ENCODE measurements at places on chromosomes 13 and 19.

DNA sequence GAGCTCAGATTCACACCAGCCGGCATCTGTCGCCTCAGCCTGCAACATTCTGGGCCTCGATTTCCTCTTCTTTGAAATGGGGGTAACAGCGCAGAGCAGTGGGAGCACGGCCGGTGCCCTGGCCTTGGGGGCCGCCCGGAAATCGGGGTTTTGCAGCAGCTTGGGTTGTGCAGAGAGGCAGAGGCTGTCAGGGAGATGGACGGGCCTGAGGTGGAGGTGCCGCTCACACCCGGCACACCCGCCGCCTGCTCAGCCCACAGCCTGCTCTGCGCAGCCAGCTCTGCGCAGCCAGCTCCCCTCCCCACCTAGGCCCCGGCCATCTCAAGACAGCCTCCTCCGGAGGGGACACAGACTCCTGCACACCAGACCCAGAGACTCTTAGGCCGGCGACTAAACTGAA, 10.6 kb downstream of the KLF2 start:
- no peak for DNase-seq

DNA sequence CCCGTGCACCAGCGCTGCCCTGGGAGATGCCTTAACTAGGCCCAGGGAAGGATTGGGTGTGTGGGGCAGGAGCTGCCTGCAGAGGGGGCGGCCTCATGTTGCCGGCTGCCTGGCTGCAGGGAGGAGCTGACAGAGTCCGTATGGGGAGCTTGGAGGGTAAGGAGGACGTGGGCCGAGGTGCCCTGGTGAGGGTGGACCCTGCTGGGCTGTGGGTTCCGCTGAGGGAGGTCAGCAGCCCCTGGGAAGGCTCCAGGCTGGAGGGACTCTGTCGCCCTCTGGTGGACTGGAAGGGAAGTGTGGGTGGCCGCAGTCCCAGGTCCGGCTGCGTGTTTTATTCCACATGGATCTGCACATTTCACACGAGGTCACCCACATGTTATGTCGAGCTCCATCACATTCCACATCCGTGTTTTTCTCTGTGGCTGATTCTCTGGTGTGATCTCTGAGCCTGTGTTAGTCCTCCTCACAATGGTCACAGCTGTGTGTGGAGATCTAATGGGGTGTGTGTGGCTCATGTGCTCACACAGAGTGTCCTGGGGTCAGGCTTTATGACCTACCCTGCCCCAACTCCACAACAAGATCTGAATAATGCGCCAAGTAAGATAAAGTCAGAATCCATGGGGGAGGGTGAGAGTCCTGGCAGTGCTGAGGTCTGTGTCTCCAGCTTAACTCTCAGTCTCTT, 1.8 kb upstream of the CEACAM8 start:
- no peak for DNase-seq

- DNase-seq: no peak
Measured at GRCh38 chr13:85255978-85256377, 543.2 kb downstream of the SLITRK6 start.

- no peak for DNase-seq
Measured at GRCh38 chr13:113106711-113107351, 1.2 kb downstream of the F7 start.

GRCh38 chr13:27374126-27374613, 50.2 kb upstream of the GTF3A start:
- no peak for DNase-seq

DNA sequence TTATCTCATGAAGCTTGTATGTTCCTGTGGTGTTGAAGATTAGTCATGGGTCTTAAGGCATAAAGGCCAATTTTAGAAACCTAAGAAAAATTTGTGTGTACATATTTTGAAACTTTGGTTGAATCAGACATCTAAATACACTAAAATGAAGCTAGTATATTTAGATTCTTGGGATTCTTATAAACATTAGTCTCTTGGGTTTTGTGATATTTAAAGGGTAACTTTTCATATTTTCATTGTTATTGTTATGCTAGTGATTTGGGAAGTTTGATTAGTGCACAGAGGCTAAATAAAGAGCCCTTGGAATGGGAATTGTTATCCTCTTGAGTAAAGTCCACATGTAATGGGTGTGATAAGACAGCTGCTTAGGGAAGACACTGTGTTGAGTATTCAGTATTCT, 24.5 kb downstream of the UBA2 start:
- DNase-seq: no peak

GRCh38 chr13:48749699-48750473, 96.2 kb downstream of the CYSLTR2 start:
- DNase-seq: peak; percentile 85

- no peak for DNase-seq
Measured at GRCh38 chr19:33564836-33565338, 43.3 kb upstream of the PEPD start.

Data from inflammatory macrophage treated with lipopolysaccharide for 1 hour (primary cell).